ENCODE measurements at places on chromosomes 3 and 15.
A peak's percentile ranks its signal among the peaks of the same experiment; 100 is the strongest.

- DNase-seq = no peak
Observed at GRCh38 chr15:63396152-63396928, 14.7 kb upstream of the CA12 start.

DNA sequence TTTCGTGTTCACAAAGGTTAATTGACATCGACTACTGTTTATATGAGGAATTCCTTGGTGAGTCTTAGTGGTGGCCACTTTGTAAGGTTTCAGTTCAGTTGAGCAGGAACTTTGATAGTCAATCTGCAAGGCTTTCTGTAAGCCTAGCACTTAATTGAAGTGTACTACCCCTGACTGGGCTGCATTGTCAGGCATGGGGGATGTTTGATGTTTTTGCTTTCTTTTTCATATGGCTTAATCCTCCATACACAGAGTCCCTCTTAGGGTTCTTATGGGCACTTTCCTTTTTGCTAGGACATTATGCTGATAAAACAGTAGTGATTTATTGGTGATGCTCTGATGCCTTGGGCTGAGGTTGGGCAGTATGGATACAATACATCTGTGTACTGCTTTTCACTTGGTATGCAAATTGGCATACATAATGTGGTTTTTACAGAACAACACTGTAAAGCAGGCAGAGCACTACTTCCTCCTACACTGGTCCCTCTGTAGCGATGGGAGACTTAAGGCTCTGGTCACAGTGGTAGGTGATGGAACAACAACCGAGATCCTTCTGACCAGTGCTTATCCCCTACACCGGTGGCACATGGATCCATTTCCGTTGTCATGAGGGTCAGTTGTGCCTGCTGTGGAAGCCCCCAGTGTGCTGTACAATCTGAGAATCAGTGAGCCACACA is 261.0 kb downstream of the MFSD1 start:
- DNase-seq = no peak

GRCh38 chr15:41558400-41559238 is at the start of gene TYRO3:
Gene TYRO3, plus strand, starts transcription at chr15:41559212. Its CDS starts 46 bp downstream, at chr15:41559258.
- peak; percentile 71 for DNase-seq

GRCh38 chr3:196198771-196199753 is 12.1 kb downstream of the ZDHHC19 start:
- DNase-seq = no peak

GRCh38 chr3:58900386-58900785 is 149.4 kb downstream of the CFAP20DC start:
- DNase-seq = no peak

DNA sequence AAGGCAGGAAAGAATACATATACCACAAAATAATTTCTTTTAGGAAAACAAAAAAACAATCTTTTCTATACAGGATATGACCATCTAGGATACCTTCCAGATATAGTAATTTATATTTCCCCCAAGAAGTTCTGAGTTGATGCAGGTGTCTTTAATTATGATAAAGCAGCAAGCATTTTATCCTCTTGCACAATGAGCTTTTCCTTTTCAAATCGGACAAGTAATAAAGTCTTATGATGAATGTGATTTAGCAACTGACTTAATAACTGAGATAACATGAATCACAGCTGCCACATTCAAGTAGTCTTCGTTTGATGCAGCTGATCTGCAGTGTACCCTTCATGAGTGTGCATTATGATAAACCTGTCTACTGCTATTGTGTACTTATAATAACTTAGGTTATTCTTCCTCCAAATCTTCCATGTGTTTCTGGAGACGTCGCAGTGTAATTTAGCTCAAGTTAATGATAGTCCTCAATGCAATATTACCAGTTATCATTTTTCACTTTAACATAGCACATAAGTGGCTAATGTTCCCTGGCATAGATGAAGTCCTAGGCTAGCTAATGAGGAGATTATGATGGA is 260.3 kb upstream of the MRPL3 start:
- no peak for DNase-seq

DNA sequence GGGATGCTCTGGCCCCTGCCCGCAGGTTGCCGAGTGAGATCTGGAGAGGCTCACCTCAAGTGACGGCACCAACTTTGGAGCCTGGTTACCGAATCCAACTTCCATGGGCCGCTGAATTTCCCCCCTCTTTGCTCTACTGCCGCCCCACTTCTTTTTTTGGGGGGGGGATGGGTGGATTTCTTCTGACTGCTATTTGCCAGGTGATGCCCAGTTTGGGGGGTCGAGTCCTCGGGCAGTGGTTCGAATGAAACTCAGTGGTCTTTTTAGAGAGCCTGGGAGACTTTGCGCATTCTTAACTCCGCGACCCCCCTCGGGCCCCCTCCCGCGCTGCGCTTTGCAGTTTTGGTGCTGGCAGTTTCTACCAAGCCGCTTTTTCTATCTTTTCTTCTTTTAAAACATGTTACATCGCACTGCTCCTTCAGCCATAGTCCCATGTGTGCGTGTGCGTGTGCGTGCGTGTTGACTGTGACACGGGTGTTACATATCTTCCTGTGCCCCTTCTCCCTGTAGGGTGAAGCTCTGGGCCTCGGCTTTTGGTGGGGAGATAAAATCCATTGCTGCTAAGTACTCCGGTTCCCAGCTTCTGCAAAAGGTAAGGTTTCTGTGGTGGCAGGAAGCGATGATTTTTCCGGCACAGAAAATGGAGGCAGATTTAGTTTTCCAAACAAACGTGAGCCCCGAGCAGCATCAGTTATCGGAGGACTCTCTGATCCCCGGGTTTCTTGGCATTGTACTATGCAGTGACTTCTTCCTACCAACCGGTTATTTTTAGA is 837 bp downstream of the CACNA2D3 start:
- DNase-seq = no peak

GRCh38 chr3:76505202-76505845 is 534.6 kb upstream of the ROBO2 start:
- no peak for DNase-seq

- DNase-seq = no peak
Observed at GRCh38 chr15:74789171-74789631, 7.3 kb downstream of the CSK start.

GRCh38 chr3:180280555-180280954 is 243.8 kb upstream of the PEX5L start:
- no peak for DNase-seq

DNA sequence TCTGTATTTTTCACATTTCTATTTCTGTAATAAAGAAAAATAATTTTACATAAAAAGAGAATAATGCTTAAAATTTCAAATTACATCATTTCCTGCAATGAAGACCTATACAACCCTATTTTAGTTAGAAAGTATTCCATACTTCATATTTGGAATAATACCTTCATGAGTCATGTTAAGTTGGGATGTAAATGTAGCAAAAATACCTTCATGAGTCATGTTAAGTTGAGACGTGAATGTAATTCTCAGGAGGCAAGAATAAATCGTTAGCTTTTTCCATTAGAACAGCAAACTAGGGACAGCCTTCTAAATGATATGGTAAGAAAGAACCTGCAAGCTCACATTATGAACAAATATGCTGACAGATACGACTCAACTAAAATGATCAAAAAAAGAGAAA is 91.9 kb downstream of the NAALADL2 start:
- no peak for DNase-seq

DNA sequence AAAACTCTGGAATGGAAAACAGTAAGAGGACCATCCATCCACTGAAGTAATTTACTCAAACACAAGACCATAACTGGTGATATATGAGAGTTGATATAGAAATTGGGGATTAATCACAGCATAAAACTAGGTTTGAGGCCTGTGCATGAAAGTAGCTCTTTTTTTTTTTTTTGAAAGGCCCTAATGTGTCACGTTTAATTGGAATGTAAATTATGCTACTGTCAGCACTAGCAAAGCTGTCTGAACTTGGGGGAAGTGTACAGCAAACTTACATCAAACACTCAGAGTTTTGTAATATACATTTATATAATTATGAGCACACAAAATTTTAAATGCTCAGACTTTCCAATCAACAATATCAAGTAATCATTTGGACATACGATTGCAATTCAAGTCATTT is 154.1 kb downstream of the GREM1 start:
- no peak for DNase-seq

DNA sequence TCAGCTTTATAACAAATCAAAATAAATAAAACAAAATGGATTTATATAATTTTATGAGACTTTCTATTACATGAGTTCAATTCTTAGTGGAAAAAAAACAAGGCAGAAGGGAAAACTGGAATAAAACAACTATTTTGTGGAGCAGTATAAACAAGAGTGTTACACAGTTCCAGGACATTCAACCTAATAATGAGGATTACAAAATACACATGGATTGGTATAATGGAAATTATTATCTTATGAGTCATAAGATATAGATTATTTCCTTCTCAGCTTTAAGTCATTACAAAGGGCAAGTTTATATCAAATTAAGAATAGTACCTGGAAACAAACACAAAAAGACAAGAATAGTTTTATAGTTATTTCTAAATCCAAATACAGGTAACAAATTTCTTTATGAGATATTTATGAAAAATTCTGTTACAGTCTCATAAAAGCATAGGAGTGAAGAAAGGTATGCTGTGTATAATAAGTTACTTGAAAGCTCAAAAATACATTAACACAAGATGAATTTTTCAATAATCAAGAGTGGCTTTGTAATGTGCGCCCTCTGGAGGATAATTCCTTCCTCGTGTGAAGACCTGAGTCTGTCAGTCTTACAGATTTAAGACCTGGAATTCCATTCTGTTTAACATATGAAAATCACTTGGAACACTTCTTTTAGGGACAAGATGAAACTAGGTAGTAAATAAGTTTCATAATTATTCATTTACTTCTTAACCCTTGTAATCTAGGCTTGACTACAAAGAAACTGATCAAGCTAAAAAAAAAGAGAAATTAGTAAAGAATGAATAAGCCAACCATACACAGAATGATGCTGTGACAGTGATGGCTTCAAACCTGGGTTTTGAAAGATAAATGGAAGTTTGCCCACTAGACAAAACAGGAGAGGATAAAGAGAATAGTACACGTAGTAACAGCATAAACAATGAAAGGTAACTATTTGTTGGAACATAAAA is 9.5 kb downstream of the COPS2 start:
- peak; percentile 17 for DNase-seq

- no peak for DNase-seq
Observed at GRCh38 chr15:97096303-97096835, 765.9 kb downstream of the NR2F2 start.

DNA sequence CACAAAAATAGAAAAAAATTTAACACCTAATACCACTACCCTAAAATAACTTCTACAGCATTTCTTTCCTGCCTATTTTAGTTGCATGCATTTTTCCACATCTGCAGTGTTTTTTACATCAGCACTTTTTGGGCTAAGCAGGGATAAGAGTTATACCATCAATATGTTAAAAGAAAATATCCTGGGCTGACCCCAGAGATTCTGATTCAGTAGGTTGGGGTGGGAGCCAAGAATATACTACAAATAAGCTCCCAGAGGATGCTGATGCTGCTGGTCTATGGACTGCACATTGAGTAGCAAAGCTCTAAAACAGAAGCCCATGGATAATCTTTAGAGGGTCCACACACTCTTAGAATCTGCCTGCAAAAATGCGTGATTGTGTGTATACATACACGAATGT is 14.8 kb downstream of the FYCO1 start:
- no peak for DNase-seq

DNA sequence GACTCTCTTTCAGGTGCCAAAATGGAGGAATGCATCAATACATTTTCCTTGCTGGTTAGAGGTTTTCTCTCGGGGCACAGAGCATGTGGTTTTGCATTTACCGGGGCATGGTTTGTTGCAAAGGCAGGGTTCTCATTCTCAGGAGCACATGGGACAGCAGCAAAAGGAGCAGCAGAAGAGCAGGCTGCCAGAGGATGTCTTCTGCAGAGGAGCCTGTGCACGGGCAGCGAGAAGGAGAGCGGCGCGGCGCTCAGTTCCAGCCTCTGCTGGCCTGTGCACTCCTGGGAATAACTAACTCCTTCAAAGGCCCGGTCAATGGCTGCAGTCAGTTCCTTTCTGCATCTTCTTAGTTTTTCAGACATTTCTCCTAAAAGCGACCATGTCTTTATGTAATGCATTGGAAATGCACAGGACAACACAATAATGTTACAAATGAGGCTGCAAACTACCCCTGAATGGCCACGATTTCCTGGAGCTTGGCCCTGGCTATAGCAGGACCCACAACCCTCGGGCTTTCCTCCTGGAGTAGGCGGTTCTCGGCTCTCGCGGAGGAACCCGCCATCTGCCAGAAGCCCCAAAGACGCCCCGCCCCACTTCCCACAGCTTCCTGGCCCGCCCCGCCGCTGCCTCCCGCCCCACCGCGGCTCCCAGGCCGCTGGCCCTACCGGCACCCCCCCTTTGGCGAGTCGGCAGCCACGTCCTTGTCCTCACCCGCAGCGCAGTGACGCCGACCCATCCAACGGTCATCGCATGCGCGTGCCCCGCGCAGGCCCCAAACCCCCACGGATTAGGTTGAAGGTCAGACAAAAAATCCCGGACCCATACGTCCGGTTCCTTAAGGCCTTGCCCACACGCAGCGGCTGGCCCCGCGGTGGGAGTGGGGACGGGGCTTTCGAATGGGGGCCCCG is at the start of gene C3orf62:
C3orf62 (minus strand) TSS at position 758 of the 908 bp plus-strand sequence; CDS start at position 398, 360 bp downstream.
- DNase-seq = no peak

DNA sequence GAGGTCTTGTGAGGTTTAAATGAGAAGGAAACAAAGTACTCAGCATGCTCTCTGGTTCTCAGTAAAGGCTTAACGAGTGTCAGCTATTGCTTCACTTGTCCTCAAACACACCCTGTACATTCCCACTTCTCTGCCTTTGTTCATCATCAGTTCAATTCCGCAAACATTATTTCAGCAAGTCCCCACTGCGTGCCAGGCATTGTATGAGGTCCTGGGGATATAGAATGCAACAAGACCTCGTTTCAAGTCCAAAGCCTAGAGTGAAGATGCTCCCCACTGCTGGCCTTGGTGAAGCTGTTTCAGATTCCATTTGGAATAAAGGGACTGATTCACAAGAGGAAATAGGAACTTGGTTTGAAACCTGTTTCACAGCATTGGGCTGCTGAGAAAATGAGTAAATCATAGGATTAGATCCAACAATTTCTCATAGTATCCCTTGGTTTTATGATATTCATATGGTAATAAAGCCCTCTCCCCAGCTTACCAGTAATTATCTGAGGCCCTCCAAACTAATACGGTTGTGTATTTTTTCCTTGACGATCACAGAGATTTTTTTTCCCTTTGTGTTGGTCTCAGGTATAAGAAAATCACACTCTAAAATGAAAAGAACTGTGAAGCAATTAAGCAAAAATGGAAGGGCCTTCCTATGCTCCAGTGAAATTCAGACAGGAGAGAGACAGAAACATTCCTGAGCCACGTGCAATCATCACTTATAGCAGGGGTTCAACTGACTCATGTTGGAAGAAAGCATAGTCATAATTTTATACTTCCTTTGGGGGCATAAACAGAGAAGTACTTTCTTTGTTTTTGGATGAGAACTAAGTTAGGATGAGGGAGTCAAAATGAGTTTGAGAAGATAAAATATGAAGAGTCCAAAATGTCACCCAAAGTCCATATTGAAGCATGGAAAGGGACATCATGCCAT is 258.6 kb downstream of the RORA start:
- no peak for DNase-seq

GRCh38 chr3:139715166-139715565 is 37.4 kb upstream of the NMNAT3 start:
- no peak for DNase-seq

DNA sequence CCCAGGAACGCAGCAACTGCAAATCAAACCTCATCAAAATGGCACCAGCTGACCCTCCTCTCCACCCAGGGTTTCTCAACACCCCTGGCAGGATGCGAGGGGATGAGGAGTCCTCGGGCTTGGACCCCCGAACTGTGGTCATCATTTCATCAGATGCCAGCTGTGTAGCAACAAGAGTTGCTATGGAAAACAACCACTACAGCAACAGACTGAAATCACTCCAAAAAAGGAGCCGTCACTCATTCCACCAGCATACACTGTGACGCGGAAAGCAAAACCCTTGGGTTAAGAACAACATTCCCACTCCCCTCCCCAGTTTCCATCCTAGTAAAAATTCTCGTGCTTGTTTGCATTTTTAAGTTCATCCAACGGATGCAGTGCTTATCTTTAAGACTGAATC is 40.1 kb downstream of the VGLL4 start:
- no peak for DNase-seq

Measured in HEK293T (cell line).